Thoracic aorta (tissue), 2 donors: ENCODE measurements at places on chromosomes 3 and 15.

- no peak for DNase-seq
Observed at GRCh38 chr3:100335434-100335833, 877 bp downstream of the NIT2 start.

- DNase-seq, result no peak
Observed at GRCh38 chr15:63195569-63196015, 6.2 kb downstream of the RAB8B start.

DNA sequence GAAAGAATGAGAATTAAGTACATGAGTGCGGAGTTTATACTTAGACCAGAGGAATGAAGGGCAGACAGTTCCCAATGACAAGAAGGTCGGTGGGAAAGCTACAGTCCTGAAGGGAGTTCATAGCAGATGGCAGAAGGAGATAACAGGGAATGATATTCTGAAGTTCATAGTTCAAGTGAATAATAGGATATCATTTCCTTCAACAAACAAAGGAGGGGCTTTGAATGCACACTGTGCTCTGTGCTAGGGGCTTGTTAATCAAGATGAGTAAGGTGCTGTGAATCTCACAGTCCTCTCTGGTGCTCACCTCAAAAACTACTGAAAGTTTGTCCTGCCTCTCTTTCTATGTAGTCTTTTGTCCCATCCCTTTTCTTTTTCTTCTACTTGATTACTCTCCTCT is 41.9 kb downstream of the SIDT1 start:
- DNase-seq, result no peak

DNA sequence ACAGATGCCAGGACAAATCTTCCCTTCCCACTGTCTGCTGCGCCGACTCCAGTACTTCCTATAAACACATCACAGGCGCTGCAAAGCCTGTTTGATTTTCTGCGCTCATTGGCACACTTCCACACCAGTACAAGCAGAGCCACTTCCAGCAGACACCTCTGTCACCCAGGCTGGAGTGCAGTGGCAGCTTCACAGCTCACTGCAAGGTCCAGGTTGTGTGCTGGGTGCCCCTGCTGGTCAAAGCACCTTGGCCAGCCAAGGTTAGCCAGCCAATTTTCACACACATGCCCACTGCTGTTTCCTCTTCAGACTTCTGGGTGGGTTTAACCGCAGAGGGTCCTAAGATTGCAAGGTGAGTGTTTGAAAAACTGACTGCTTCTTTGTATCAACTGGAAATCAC is 4.9 kb downstream of the CHDH start:
- DNase-seq, result no peak

DNA sequence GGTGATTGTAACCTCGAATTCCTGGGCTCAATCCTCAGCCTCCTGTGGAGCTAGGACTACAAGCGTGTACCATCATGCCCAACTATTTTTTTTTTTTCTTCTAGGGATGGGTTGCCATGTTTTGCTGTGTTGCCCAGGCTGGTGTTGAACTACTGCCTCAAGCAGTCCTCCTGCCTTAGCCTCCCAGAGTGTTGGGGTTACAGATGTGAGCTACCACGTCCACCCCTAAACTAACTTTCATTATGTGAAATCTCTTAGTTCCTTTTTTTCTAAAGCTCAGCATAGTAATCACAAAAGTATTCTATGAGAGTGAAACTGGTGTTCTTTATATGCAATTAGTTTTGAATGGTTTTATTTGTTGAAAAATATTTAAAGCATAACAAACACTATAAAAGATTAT is 92.1 kb downstream of the XRN1 start:
- no peak for DNase-seq
